ENCODE measurements at places on chromosomes 2 and 18. TPM values are rescaled to one million over a fixed set of nuclear protein-coding genes. Genes with fewer than 3 reads are reported as not detected.

DNA sequence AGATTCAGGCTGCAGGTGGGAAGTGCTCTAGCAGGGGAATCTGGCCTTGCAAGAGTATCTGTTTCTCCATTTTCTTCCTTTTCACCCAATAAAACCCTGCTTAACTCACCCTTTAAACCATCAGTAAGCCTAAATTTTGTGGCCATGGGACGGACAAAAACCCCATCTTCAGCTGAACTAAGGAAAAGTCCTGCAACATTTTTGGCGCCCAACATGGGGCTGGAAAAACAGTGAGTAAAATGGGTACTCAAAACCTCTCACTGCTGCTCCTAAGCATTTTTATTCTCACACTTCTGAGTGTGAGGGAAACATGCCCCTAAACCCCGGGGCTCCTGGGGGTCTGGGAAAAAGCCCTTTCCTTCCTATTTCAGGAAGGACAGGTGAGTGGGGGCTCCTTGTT lies 414.3 kb downstream of the ZNF804A start:
- no peaks in the 10 kb centered on the region for H3K4me1 ChIP-seq
- no peak for DNase-seq
- H3K27ac ChIP-seq = no peak overlapping the region
- H3K4me3 ChIP-seq = no peak overlapping the region

DNA sequence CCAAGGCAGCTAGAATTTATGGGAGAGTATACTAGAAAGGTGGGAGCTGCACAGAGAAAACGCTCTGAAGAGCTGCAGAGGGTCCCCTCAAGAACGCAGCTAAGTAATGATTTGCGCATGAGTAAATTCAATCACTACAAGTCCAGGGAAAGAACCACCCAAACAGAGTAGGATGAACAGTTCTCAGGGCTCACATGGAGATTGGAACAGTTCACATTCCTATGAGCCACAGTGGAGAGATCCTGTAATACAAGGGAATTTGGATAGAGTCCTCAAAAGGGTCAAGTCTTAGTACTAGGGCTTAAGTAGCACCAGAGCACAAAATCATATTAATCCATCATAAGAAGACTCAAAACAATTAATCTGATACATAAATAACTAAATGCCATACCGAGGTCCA lies 12.7 kb downstream of the OLA1 start:
- no peak overlapping the region for H3K27ac ChIP-seq
- H3K36me3 ChIP-seq = no peaks in the 10 kb centered on the region
- no peak for DNase-seq
- H3K27me3 ChIP-seq = no peaks in the 10 kb centered on the region

- H3K27ac ChIP-seq = no peak overlapping the region
- H3K36me3 ChIP-seq = no peaks in the 10 kb centered on the region
- no peak overlapping the region for H3K4me3 ChIP-seq
- no peak for DNase-seq
- H3K4me1 ChIP-seq = peaks cover 9% of the 10 kb centered on the region
Observed at GRCh38 chr2:216341121-216341520, 31.2 kb downstream of the MARCHF4 start.

GRCh38 chr2:169221745-169222369 lies 140.5 kb downstream of the LRP2 start:
- H3K27me3 ChIP-seq = no peaks in the 10 kb centered on the region
- H3K4me1 ChIP-seq = no peaks in the 10 kb centered on the region
- no peak overlapping the region for H3K4me3 ChIP-seq
- DNase-seq = no peak

The FMNL2 gene
- 38.6 TPM for total RNA-seq

DNA sequence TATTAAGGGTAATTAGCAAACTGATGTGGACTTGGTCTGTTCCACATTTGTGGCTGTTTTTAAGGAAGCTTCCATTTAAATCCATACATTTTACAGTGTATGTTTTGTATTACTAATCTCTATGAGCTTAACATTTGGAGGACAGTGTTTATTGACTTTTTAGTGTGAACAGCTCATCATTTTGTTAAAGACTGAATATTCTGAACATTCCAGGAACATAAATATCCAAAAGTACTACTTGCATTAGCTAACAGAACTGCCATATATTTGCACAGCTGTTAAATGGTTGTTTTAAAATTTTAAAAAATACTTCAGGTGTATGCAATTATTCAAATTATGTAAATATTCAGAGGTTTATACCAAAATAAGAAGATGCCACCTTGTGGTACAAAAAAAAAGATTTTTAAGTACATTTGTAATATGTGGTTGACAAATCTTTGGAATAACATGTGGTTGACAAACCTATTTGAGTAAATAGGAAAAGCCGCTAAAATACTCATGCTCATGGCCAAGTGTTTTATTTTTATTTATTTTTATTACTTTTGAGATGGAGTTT lies 439.7 kb upstream of the FANCL start:
- H3K4me3 ChIP-seq = no peak overlapping the region
- no peaks in the 10 kb centered on the region for H3K27me3 ChIP-seq
- H3K4me1 ChIP-seq = no peaks in the 10 kb centered on the region
- no peak for DNase-seq

DNA sequence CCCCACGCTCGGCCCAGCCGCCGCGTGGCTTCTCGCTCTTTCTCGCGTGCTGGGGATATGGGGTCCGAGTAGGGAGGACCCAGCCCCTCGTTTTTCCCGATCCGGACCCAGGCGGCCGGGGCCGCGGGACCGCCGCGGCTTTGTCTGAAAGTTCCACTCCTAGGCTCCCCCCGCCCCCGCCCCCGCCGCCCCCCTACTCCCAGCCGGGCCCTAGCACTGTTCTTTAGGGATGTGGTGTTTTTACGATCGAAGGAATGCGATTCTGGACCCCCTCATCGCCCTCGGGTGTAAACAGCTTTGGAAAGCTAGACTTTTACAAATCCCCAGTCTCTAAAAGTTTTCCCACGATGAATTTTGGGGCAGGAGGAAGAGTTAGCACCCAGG lies 819 bp downstream of the TGIF1 start:
- H3K27me3 ChIP-seq = no peaks in the 10 kb centered on the region
- H3K27ac ChIP-seq = peak overlapping the region; percentile 72
- no peak for DNase-seq
- no peaks in the 10 kb centered on the region for H3K36me3 ChIP-seq

GRCh38 chr2:231632559-231633142 lies 40.0 kb downstream of the TEX44 start:
- no peak overlapping the region for H3K4me3 ChIP-seq
- no peak for DNase-seq
- H3K4me1 ChIP-seq = peaks cover 6% of the 10 kb centered on the region
- no peaks in the 10 kb centered on the region for H3K27me3 ChIP-seq
- H3K27ac ChIP-seq = no peak overlapping the region

The POTEC gene
- total RNA-seq = not detected

DNA sequence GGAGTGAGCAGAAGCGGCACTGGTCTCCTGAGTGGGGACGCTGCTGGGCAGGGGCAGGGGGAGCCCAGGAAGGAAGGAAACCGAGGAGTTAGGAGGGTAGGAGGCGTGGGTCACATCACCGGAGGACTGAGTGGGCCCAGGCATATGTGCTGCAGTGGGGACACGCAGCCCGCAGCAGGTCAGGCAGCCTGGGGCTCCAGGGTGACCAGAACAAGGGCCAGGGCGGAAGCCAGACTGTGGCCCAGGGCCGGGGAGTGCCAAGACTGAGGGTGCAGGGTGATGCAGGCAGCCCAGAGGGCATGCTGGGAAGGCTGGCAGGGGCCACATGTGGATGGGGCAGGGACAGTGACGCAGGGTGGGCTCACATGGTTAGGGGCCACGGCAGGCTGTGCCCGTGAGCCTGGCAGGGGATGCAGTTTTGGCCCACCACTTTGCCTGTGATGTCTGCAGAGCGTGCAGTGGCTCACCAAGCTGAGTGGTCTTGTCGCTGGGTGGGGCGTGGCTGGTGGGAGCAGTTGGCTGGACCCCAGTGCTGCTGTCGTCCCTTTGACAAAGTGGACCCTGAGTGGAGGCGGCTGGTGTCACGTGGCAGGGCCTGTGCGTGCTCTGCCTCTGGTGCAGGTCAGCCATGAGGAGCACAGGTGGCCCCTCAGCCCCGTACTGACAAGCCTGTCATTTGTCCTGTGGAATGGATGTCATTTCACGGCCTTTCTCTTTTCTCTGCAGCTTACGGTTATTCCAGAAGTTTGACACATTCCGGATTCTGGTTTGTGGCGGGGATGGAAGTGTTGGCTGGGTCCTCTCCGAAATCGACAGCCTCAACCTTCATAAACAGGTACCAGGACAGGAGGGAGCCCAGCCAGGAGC lies 87.1 kb downstream of the DGKD start:
- H3K4me3 ChIP-seq = no peak overlapping the region
- DNase-seq = no peak

- H3K4me1 ChIP-seq = peaks cover 20% of the 10 kb centered on the region
- no peak overlapping the region for H3K27ac ChIP-seq
- H3K4me3 ChIP-seq = no peak overlapping the region
Observed at GRCh38 chr2:105786231-105787230, 41.8 kb downstream of the NCK2 start.

The LOXHD1 gene
- total RNA-seq = not detected

DNA sequence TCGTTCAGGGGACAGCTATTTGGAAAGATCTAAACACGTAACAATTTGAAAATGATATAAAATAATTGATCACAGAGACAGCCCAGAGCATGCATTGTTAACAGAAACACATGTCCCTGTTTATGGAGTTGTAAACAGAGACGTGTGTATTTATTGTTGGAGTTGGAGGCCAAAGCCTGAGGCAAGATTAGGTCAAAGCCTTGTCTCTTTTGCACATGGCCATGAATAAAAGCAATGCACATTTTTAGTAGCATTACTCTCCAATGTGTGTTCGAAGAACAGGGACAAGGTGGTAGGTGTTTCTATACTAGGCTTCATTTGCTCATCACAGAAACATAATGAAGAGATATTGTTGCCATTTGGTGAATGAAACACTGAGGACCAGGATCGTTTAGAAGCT lies 841.5 kb upstream of the FANCL start:
- DNase-seq = no peak
- no peaks in the 10 kb centered on the region for H3K36me3 ChIP-seq
- no peak overlapping the region for H3K27ac ChIP-seq
- no peak overlapping the region for H3K4me3 ChIP-seq
- no peaks in the 10 kb centered on the region for H3K4me1 ChIP-seq

The AQP12A gene
- total RNA-seq = not detected

DNA sequence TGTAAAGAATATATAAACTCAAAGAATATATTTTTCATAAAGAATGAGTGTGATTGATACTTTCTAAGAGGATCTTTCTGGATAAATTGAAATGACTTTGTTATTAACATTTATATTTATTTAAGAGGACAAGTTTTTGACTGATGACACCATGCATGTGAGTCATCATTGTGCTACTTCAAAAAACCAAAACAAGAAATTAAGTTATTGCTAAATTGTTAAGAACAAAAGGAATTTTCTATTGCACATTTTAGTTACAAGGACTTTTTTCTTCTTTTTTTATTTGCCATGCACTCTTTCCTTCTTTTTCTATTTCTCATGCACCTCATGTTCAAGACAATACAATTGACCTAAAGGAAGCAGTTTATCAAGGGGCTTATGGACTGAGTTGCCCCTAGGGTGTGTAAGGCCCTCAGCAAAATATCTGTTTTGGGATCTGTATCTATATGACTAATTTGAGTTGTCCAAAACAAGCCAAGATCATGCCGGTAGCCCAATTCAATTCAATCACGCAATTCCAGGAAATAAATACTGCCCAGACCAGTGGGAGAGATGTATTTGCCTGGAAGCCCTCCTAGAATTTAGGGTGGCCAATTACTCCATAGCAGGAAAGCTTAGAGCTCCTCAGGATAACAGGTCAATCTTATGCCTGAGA lies 654.3 kb downstream of the METTL4 start:
- H3K4me3 ChIP-seq = no peak overlapping the region
- H3K27me3 ChIP-seq = no peaks in the 10 kb centered on the region
- no peak for DNase-seq
- no peak overlapping the region for H3K27ac ChIP-seq
- no peaks in the 10 kb centered on the region for H3K4me1 ChIP-seq
- no peaks in the 10 kb centered on the region for H3K36me3 ChIP-seq

DNA sequence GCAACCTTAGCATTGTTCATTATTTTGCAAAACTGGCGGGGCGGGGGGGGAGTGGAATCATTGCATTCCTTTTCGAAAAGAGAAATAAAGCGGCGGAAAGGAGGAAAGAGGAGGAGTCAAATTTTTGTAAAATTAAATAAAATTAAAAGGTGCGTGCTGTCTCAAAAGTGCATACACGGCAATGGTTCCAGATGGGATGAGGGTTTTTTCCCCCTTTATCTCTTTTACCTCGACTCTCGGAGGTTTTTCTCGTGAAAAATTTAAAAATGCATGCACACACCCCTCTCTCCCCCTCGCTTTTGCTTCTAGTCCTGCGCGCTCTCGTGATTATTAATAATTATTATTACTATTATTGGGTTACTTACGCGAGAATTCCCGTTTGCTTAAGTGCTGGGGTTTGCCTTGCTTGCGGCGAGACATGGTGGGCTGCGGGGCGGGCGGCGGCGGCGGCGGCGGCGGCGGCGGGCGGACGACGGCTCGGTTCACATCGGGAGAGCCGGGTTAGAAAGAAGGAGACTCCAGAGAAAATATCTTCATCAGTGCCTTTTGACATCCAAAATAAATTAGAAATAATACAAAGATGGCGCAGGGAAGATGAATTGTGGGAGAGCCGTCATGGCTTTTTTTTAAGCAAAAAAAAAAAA lies 481 bp downstream of the BCL11A start:
- peak overlapping the region; percentile 50 for H3K4me3 ChIP-seq
- DNase-seq = no peak
- no peaks in the 10 kb centered on the region for H3K36me3 ChIP-seq
- no peak overlapping the region for H3K27ac ChIP-seq
- H3K4me1 ChIP-seq = peaks cover 4% of the 10 kb centered on the region
- no peaks in the 10 kb centered on the region for H3K27me3 ChIP-seq

DNA sequence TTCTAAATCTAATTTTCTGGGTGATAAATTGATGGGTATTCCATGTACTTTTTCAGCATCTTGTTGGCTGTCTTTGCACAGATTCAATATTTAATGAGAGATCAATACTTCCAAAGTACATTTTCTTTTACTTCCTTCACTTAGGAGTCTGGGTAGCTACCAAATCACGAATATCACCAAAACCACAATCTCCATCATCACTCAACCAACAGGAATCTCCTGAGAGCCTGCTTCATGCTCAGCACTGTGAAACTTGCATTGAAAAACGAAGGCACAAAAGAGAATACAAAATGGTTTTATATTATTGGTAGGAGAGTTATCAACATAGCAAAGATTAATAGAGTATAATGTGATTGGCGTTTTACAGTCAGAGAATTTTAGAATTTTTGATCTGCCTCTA lies 261.5 kb upstream of the DSEL start:
- no peaks in the 10 kb centered on the region for H3K4me1 ChIP-seq
- H3K27ac ChIP-seq = no peak overlapping the region
- H3K27me3 ChIP-seq = no peaks in the 10 kb centered on the region

- peak overlapping the region; percentile 44 for H3K27ac ChIP-seq
- no peaks in the 10 kb centered on the region for H3K36me3 ChIP-seq
- peak overlapping the region; percentile 48 for H3K4me3 ChIP-seq
- DNase-seq = peak; percentile 45
- peaks cover 12% of the 10 kb centered on the region for H3K4me1 ChIP-seq
- H3K27me3 ChIP-seq = no peaks in the 10 kb centered on the region
Observed at GRCh38 chr2:221571551-221572218, 419 bp downstream of the EPHA4 start.

DNA sequence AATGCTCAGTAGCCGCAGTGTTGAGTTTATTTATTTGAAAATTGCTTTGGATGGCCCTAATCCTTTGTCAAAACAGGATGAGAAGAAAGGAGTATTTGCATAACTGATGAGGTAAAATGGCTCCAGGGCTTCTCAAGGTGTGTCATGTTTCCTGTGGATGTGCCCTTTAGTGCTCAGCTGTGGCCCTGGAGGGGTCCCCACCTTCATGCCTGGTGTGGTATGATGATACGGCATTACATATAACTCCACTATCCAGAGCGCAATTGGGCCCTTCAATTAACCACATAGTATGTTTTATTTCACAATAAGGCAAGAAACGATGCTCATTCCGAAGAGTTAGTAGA lies 39.8 kb upstream of the TMEM178A start:
- H3K27ac ChIP-seq = no peak overlapping the region
- no peaks in the 10 kb centered on the region for H3K4me1 ChIP-seq
- no peak overlapping the region for H3K4me3 ChIP-seq
- no peaks in the 10 kb centered on the region for H3K36me3 ChIP-seq

Measured in ovary (tissue), 10 donors.